ENCODE measurements at places on chromosomes 6 and 20.

DNA sequence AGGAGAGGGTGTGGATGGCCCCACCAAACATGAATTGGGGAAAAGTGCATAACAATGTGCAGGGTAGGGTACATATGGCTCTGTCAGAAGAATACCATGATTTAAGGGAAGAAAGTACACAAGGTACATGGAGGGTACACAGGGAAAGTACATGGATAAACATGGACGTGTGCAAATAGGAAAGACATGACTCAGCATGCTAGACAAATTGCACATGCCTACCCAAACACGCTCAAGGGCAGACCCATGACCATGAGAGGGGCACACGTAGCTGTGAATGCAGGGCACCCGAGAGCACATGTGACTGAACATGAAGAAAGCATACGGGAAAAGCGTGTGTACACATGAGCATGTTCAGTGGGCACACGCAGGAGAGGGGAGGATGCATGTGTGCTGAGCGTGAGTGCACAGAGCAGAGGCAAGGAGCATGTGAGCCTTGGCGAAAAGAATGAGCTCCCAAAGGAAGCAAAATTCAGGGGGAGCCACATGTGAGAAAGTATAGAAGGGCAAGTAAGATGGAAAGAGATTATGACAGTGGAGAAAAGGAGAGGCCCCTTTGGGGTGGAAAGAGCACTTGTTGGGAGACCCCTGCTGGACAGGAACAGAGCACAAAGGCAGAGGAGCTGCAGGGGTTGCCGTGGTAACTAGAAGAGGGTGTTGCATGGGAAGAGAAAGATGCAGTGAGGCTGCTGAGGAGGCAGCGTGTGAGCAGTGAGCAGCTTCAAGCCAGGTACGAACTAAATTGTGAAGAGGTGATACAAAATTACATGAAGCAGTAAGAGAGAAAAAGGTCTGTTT lies 17.8 kb downstream of the OR2H2 start:
- DNase-seq = peak; percentile 53

DNA sequence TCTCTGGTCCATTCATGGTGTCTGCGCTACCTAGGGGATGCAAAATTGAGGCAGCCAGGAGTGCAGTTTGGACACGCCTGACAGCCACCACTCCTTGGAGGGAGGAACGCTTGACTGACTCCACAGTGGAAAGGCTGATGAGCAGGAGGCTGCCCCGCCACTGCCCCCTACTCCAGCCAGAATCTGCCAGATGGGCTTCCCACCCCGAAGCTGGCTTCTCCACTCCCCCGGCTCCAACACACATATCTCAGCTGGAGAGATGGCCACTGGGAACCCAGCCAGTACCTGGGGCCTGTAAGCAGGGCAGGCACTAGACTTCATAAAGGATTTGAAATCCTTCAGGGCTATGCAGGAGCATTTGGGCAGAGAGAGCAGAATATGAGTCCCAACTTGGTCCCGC lies 51.4 kb upstream of the BLCAP start:
- no peak for DNase-seq

DNA sequence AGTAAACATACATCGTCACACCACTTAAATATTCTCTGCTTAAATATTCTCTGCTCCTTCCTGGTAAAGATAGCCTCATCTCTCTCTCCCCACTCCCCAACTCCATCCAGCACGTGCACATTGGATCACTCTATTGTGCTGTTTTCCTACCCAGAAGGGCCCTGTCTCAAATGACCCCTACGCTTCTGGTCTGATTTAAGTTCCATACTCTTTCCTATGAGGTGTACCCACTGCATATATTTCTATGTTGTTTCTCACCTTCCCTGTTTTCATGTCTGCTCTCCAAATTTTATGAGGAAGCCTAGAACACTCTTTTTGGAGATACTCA lies 53.7 kb downstream of the HFE start:
- no peak for DNase-seq

DNA sequence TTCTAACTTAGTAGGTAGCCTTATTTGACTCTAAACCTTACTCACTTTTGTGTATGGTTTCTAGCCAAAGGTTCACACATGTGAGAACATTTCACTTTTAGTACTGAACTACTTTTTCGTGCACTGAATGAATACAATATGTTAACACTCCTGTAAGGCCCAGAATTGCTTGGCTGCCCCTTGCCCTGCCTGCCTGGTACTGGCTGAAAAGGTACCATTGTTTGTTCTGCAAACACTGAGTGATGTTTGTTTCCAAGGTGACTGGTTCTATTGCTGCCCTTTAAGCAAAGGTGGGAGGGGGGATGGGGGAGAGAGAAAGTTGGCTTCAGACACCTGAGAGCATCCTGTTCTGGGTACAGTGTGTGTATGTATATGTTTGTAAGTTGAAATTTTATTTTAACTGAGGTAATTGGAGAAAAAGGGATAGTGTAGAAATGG lies 31.2 kb downstream of the RREB1 start:
- DNase-seq = peak; percentile 50

- no peak for DNase-seq
Measured at GRCh38 chr20:49400904-49401303, 81.6 kb downstream of the KCNB1 start.

GRCh38 chr6:54335871-54336270 lies 27.6 kb downstream of the TINAG start:
- no peak for DNase-seq

DNA sequence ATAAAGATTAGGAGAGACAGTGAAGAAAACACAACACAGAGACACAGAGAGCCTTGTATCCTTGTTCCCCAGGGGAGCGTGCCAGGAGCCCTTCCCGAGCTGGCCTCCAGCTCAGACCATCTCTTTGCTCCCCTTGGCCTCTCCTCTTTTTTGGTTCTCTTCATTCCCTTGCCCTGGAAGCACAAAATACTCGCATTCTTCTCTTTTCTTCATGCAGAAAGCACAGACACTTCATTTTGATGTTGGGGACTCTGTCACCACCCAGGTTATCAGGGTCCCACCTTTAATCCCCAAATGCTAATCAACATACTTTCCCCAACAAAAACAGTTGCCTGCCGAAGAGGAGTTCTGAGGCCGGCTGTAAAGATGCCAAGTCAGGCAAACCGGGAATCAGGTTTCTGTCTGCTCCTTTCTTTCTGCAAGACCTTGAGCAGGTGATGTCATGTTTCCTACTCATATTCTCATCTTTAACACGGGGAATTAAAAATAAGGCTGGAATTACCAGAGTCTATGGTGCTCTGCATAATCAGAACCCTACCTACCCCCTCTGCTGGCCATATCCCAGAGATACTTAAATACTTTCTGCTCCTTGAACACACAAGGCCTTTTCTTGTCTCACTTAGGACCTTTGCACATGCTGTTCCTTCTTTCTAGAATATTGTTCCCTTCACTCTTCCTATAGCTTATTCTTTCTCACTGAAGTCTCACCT lies 21.7 kb downstream of the TGM6 start:
- DNase-seq = peak; percentile 34
